ENCODE measurements at places on chromosomes 11 and 22. TPM values are rescaled to one million over a fixed set of nuclear protein-coding genes. Genes with fewer than 3 reads are reported as not detected.
A peak's percentile ranks its signal among the peaks of the same experiment; 100 is the strongest.

- DNase-seq: peak; percentile 50
Observed at GRCh38 chr11:43944761-43945311, 2.4 kb downstream of the C11orf96 start.

DNA sequence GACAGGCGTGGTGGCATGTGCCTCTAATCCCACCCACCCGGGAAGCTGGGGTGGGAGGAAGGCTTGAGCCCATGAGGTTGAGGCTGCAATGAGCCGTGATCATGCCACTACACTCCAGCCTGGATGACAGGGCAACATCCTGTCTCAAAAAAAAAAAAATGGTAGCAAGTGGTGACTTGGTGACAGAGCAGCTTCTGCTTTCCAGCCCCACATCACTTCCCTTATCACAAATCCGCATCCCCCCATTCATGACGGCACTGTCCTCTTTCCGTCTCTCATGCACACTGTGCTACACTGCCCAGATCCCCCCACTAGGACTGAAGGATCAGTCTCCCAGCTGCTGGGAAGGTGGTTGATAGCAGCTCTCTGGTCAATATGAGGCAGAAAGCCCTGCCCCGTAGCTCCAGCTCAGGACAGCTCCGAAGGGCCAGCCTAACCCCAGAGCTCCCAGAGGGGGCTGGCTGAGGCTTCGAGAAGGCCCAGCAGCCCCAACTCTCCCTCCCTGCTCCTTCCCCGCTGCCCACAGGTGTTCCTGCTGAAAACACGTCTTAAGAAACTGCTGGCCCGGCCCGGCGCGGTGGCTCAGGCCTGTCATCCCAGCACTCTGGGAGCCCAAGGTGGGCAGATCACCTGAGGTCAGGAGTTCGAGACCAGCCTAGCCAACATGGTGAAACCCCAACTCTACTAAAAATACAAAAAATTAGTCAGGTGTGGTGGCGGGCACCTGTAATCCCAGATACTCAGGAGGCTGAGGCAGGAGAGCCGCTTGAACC, 15.9 kb downstream of the PGA5 start:
- no peak for DNase-seq

GRCh38 chr11:133950874-133951326, 5.9 kb downstream of the IGSF9B start:
- DNase-seq: no peak

GRCh38 chr11:76327756-76328388, 53.1 kb downstream of the THAP12 start:
- DNase-seq: no peak

DNA sequence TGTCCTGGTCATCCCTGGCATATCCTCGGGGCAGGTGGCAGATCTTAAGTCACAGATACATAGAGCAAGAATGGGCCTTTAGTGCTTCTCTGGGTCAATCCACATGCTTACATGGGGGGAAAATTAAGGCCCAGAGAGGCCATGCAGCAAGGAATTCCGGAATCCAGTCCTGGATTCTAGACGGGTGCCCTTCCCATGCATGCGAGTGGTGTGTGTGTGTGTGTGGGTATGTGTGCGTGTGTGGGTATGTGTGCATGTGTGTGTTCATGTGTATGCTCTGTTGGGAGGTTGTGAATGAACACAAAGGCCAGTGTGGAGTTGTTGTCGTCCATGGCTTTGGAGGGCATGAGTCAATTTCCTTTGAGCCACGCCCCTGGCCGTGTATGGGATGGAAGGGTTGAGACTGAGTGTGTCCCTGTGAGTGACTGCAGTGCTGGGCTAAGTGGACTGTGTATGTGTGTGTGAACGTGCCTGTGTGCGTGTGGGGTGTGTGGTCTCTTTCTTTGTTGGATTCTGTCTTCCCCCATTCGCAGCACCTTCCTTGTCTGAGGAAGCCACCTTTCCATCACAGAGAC, 33.4 kb upstream of the EIF3D start:
- DNase-seq: peak; percentile 50

- DNase-seq: no peak
Observed at GRCh38 chr22:26615149-26615548, 2.7 kb downstream of the CRYBB1 start.

GRCh38 chr11:35171226-35171625, 32.3 kb downstream of the CD44 start:
- no peak for DNase-seq

- DNase-seq: no peak
Observed at GRCh38 chr11:34235591-34236071, 122.2 kb downstream of the ABTB2 start.

DNA sequence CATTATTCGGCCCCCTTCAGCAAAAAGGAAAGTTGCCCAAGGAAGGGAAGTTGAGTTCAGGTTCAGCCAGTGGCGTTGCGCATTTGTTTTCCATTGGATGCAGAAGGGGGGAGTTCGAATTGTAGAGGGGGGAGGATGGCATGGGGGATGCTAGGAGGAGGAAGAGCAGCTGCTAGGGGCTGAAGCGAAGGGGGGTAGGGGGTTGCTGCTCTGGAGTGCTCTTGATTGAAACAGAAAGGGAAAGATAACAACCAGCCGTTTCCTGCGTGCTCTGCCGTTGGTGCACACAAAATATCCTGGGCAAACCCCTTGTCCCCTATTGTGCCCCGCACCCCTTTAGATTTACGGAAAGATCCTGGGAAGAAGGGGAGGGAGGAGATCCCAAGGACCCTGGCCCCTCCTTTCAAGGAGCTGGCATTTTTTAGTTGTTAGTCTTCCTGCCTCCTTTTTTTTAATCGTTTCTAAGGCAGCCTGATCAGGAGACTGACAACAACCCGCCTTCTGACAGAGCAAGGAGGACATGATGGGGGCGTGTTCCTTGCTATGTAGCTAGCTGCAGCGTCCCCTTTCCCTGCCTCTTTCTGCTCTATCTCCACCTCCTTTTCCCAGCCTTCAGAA, 2.1 kb downstream of the KMT2A start:
- peak; percentile 37 for DNase-seq

GRCh38 chr22:19410941-19411689, 20.4 kb downstream of the HIRA start:
- no peak for DNase-seq

- no peak for DNase-seq
Observed at GRCh38 chr22:46770726-46771125, 8.3 kb downstream of the TBC1D22A start.

DNA sequence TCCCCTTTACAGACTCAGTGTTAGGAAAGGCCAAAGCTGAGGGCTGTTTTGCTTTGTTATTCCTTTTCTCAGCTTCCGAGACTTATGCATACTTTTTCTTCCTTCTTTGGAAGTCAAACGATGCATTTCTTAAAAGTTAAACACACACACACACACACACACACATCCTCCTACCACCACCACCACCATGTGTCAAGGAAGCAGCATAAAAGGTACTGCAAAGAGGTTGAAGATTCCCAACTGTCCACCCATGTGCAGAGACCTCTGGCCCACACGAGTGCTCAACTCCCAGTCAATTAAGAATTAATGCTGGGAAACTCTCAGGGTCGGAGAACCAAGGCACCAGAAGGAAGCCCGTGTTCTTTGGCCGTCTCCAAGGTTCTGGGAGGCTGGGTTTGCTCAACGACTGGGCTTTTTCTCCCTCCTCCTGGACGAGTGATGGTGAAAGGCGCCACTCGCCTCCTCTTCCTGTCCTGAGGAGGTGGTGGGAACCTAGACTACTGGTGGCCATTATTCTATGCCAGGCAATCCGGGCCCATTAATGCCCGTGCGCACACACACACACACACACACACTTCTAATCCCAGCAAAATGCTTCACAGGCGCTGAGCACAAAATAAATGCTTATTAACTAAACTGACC, 15.1 kb downstream of the MN1 start:
- no peak for DNase-seq

DNA sequence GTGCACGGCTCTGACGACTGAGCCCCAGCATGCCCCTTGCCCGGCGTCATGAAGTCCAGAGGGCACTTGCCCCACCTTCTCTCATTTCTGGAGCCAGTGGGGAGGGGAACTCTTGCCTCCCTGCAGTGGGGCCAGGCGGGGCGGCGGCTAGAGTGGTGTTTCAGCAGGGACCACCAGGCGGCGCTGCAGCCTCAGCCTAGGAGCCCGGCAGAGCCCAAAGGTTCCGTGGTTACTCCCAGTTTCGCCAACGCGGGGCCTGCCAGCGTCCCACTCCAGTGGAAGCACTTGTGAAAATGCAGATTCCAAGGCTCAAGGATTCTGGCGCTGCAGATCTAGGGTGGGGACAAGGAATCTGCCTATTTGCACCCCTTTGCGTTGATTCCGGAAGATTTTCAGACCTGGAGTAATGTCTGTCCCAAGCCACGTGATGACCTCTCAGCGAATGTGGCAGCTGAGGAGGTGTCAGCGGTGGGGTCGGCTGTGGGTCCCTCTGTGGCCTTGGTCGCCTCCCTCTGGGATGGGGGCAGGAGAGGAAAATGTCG, 55.7 kb downstream of the CD82 start:
- DNase-seq: no peak

- DNase-seq: no peak
Observed at GRCh38 chr11:44805596-44805995, 78.8 kb downstream of the TSPAN18 start.

GRCh38 chr11:134244593-134244992, 8.6 kb downstream of the THYN1 start:
- DNase-seq: no peak

- no peak for DNase-seq
Observed at GRCh38 chr11:2807801-2808241, 77.8 kb downstream of the CDKN1C start.

- no peak for DNase-seq
Observed at GRCh38 chr11:122176651-122177050, 60.6 kb upstream of the BLID start.

GRCh38 chr11:30000986-30001750, 15.7 kb downstream of the KCNA4 start:
- no peak for DNase-seq

DNA sequence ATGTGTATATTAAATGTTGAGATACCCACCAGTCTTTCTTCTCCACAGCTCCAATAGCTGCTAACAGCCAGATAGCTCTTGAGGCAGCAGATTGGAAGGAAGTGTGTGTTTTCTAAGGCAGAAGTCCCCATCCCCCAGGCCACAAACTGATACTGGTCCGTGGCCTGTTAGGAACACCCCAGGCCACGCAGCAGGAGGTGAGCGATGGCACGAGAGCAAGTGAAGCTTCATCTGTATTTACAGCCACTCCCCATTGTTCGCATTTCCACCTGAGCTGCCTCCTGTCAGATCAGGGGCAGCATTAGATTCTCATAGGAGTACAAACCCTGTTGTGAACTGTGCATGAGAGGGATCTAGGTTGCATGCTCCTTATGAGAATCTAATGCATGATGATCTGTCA, 12.7 kb downstream of the CCDC73 start:
- DNase-seq: no peak

GRCh38 chr22:44211256-44211945, 30.7 kb downstream of the PARVG start:
- no peak for DNase-seq

DNA sequence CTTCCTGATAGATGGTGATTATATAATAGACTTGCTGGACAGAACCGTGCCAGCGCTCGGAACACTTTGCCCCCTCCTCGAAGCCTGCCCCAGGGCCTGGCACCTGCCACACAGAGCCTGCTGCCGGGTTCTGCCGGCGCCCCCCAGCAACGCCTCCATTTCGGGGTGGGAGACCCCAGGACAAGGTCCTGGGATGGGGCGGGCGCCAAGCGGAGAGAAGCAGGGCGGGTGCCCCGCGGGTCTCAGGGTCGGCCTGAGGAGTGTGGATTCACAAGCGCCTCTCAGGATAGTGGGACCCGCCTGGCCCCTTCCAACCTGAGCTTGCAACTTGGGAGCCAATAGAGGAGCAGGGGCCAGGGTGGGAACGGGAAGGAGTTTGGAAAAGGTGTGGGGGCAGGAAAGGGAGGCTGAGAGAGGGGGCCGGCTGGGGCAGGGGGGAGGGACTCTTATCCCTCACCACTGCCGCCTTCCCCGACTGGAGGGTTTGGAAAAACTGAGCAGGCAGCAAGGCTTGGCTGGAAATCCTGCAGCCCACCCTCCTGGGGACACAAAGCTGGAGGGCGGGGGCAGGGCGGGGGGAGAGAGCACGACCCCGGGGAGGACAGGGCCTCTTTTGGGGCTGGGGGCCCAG, 3.3 kb upstream of the BCL9L start:
- no peak for DNase-seq

DNA sequence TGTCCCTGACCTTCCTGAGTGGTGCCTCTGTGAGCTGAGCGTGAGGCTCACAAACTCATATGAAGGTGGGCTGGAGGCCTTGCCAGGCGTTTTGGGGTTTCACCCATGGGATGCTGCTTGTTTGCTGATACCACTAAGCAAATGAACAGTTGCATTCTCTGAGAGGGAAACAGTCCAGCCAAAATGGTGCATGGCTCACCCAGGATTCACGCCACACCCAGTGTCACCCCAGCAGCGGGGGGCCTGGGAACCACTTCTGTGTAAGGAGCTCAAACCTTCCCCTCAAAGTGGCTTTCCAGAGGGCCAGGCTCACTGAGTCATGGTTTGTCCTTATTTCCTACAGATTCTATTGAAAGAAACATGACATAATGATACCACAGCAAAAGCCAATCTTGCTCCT, 928.1 kb downstream of the TBC1D22A start:
- no peak for DNase-seq

DNA sequence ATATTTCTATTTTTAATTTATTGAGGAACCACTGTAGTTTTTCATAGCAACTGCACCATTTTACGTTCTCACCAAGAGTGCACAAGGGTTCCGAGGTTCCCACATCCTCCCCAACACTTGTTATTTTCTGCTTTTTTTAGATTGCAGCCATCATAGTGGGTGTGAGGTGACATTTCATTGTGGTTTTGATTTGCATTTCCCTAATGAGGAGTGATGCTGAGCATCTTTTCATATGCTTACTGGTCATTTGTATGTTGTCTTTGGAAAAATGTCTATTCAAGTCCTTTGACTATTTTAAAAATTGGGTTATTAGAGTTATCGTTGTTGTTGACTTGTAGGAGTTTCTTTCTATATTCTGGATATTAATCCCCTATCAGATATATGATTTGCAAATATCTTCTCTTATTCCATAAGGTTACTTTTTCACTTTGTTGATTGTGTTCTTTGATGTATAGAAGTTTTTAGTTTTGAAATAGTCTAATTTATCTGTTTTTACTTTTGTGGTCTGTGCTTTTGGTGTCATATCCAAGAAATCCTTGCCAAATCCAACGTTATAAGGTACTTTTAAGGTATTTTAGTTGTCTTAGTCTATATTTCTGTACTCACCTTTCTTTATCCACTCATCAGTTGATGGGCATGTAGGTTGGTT, 9.0 kb downstream of the NEAT1 start:
- DNase-seq: no peak

DNA sequence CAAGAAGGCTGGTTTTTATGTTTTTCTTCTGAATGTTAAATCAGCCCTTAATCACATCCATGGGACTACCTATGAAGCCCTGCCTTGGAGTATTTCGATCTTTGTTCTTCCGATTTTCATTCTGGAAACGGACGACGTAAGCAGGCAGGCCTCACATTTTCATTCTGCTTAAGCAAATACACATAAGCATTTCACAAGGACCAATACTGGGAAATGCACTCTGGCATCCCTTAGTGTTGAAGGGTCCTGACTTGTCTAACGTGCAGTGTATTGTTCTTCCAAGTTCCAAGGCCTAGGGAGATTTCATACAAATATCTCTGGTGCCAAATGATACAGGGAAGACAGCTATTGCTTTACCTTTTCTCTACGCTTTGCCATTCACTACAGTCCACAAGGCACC, 143.8 kb downstream of the LARGE1 start:
- DNase-seq: no peak

Gene MUC2
- total RNA-seq: not detected

Gene OR5D18
- total RNA-seq: not detected

Gene DBX1
- not detected for total RNA-seq

Gene HPX
- 0.24 TPM for total RNA-seq

Gene TM7SF2
- total RNA-seq: 8.2 TPM

Gene RAB38
- 75.2 TPM for total RNA-seq

Gene YPEL1
- total RNA-seq: not detected

Gene UCP3
- 0.48 TPM for total RNA-seq

Gene OR8G5
- total RNA-seq: not detected

Gene KRTAP5-11
- total RNA-seq: not detected

Gene VPS51
- total RNA-seq: 59.1 TPM
